LNCaP clone FGC (cell line): ENCODE measurements at places on chromosomes 3 and 15.

- DNase-seq: no peak
Observed at GRCh38 chr3:54983266-54984099, 55.6 kb upstream of the LRTM1 start.

DNA sequence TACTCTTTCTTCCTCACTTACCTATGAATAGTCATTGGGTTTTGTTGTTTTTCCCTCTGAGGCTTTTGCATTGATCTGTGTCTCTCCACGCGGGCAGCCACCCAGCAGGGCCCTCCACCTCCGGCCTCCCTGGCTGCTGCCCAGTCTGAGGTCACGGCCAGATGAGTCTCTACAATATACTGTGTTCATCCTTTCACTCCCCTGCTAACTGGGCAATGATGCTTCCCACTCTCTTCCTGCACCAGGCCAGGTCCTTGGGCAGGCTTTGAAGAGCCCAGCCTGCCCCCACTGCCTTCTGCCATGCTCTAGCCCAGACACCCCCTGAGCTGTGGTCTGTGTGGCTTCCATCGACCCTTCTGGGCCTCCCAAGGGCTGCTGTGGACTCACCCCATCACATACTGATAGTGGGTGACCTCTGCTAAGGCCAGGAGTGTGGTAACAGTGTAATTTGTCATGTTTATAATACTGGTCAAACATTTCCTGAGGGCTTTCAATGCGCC is 18.0 kb downstream of the PDIA5 start:
- no peak for DNase-seq

DNA sequence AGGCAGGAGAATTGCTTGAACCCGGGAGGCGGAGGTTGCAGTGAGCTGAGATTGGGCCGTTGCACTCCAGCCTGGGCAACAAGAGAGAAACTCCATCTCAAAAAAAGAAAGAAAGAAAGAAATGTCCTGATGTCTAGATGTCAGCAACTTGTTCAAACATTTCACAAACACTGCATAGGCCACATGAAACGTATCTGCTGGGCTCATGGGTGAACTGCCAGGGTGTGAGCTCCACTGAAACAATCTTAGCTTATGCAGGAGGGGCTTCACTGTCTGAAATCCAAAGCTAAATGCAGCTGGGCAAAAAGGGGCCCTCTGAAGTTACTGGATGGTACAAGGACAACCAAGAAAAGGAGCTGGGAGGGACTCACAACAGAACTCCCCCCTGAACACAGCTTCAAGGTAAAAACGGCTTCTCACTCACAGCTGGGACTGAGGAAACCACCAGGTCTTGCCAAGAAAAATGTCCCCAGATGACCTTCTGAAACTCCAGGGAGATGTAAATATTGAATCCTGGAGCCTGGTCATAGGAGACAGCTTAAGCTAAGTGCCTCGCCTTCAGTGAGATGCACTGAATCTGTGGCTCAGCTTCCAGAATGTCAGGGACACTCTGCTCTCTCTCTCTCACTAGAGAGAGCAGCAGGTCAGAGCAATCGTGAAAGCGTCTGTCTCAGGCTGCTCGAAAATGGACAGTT is 31.9 kb downstream of the SEC61A1 start:
- DNase-seq: no peak

DNA sequence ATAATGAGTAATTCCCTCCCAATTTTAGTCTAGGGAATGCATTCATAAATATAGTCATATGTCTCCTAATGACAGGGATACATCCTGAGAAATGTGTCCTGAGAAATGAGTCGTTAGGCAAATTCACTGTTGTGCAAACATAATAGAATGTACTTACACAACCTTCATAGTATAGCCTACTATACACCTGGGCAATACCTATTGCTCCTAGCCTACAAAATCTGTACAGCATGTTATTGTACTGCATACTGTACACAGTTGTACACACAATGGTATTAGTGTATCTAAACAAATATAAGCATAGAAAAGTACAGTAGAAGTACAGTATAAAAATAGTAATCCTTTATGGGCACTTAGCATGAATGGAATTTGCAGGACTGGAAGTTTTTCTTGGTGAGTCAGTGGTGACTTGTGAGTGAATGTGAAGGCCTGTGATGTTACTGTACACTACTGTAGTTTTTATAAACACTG is 6.6 kb downstream of the DTWD1 start:
- DNase-seq: no peak

GRCh38 chr3:98021830-98022560 is 13.1 kb downstream of the GABRR3 start:
- DNase-seq: no peak

GRCh38 chr3:47019201-47019600 is 39.7 kb downstream of the NBEAL2 start:
- DNase-seq: no peak

GRCh38 chr3:172140499-172141391 is 101.4 kb downstream of the FNDC3B start:
- DNase-seq: peak; percentile 80

GRCh38 chr3:188680189-188680588 is 491.6 kb upstream of the TPRG1 start:
- DNase-seq: no peak
